NCI-H1436 (cell line): ENCODE measurements at places on chromosomes 5 and 9.

DNA sequence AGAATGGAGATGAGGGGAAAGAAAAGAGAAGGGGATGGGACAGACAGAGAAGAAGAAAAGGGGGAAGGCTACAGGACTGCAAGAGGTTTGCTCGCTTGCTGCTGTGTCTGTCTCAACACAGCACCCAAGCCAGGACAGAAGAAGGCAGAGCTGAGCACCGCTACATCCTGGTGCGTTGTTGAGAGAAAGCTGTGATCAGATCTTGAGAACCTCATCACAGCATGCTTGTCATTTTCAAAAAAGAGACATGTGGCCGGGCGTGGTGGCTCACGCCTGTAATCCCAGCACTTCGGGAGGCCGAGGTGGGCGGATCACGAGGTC, 110.9 kb downstream of the NXNL2 start:
- no peak for DNase-seq

- DNase-seq: no peak
Observed at GRCh38 chr9:36566813-36567221, 5.9 kb upstream of the MELK start.

- no peak for DNase-seq
Observed at GRCh38 chr5:149963729-149964128, 3.2 kb downstream of the SLC26A2 start.

- DNase-seq: no peak
Observed at GRCh38 chr5:76691467-76692273, 24.3 kb upstream of the F2R start.

DNA sequence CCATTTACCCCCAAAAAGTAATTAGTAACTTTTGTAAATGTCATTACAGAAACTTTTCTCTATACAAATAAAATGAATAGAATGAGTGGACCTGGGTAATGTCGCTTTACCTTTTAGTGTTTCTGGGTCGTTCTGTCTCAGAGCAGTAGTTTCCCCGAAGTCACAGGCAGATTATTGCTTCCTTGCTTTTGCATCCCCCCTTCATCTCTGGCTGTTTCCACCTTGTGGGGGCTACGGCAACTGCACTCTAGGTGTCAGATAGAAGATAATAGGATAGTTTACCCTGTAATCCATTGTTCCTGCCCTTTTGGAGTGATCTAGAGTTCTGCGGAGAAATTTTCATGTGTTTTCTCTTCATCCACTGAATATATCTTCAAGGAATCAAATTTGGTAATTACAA, 68.7 kb downstream of the PRR16 start:
- no peak for DNase-seq

DNA sequence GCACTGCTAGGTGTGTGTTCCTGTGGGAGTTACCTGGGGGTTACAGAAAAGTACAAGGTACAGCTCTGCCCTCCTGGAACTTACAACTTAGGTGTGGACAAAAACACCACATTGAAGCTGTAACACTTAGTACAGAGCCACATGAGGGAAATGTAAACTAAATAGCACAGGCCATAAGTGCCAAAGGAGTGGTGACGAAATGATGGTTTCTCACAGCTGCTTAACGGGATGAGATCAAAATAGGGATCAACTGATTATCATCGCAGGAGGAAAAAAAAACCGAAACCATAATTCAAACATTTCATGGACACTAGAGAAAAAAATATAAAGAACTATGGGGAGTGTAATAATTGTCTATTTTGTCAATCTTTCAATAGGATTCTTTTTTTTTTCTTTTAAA, 5.9 kb downstream of the LIX1 start:
- no peak for DNase-seq

- no peak for DNase-seq
Observed at GRCh38 chr5:178651046-178651810, 24.4 kb upstream of the CLK4 start.

GRCh38 chr9:132679946-132680625, 9.8 kb downstream of the GTF3C4 start:
- no peak for DNase-seq

DNA sequence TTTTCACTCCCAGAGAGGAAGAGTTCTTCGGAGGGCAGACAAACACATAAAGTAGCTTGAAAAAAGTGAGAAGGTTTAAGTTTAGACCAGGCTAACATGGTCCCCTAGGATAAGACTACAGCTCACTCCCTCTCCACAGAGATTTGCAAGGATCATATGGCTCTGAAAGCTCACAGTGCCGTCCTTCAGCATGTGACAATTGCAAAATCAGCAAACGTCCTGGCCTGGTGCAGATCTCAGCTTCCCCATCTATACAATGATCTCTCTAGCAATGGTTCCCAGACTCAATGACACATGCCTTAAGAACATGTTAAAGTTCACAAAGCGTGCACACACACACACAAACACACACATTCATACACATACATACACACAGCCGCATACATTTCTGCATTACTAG, 327.6 kb downstream of the ACTL7B start:
- DNase-seq: no peak

DNA sequence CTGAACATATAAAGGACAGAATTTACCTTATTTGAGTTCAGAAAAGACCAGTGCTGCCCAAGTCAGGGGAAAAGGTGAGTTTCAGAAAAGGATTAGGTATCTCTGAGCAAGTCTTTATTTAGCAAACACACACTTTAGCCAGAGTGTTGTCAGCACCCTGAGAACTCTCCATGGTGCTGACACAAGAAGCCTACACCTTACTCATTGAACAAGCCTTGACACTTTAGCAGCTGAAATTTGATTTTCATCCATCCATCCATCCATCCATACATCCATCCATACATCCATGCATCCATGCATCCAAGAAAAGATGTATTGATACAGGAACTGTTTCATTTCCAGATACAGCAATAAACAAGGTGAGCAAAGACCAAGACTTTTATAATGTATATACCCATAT, 311.2 kb downstream of the TRIM32 start:
- DNase-seq: no peak

DNA sequence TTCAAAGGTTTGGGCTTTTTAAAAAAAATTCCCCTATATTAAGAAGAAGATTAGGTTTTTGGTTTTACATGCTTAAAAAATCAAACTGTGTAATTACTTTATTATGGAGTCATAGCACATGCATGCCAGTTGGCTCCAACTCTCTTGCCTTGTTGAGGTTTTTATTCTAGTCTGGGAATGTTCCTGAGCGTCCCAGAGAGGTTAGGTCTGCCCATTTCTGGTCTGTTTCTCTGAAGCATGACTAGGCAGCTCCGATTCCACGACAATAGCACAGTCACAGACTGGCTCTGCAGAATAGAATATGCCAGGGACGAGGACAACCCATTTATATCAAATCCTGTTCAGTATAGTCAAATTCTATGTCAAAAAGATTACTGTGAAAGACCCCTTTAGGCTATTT, 217.0 kb downstream of the PCSK5 start:
- DNase-seq: no peak

- DNase-seq: no peak
Observed at GRCh38 chr5:115179394-115180164, 9.9 kb upstream of the TRIM36 start.

GRCh38 chr5:115243412-115243811, 19.3 kb downstream of the PGGT1B start:
- no peak for DNase-seq

DNA sequence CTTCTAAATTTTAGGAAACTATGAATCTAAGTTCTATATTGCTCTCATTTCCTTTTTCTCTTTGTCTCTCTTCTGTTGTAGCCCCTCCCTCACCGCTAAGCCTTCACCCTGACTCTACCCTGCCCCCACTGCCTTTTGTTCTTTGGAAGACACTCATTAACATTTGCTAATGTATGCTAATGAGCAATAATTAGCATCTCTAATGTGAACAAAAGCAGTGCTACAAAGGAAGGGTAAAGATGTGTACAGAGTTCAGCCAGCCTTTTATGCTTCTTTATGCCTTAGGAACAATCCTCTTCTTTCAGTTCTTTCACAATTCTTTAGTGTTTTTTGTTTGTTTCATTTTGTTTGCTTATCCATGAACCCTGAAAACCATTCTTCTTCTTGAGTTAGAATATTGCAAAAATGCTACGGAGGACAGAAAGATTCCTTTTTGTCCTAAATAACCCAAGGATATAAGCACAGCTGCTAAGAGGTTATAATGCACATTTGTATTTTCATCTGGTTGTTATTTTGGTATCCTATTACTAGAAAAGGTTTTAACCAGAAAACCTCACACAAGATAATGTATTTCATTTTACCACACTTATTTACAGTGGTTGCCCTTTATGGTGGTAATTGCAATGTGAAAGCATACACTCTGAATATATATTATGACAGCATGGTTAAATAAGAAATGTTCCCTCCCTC, 159.3 kb downstream of the TMC1 start:
- DNase-seq: peak; percentile 91

GRCh38 chr9:27653246-27653645, 80.0 kb upstream of the C9orf72 start:
- no peak for DNase-seq

GRCh38 chr5:174229514-174230370, 184.2 kb downstream of the NSG2 start:
- no peak for DNase-seq

- no peak for DNase-seq
Observed at GRCh38 chr9:133331221-133331620, 4.8 kb downstream of the SURF6 start.

DNA sequence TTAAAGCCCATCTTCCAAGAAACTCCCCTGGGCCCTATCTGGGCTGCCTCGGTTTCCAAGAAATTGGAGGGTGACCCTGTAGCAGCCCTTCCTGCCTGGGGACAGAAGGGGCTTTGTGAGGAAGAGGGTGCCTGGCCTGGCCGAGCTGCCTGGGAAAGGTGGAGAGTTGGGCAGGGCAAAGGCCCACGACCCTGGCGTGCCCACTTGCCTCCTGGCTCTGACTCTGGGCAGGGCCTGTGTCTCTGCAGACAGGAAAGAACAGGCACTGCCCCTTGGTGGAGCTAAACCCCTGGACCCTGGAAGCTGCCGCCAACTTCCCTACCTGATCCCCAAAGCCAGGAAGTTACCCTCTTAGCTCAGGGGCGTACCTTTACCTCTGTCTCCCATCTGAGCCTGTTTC, 149.3 kb downstream of the RGS3 start:
- DNase-seq: no peak

GRCh38 chr9:109883623-109884022, 103.6 kb downstream of the PALM2AKAP2 start:
- DNase-seq: no peak

DNA sequence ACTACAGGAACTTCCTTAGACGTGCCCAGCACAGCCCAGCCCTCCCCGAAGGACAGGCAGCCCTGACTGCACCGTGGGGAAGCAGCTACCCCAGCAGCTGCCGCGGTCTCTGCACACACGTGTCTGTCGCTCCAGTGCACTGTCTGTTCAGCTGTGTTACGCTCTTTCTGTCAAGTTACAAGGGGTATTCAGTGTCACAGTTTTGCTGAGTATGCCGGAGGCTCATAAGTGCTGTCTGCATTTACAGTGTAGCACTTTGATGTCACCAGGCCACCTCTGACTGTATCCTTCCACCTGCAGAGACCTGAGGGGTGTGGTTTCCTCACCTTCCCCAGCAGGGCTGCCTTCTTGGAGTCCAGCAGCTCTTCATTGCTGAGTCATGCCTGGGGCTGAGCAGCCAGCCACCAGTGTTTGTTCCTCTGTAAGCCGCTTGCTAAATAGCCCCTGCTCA, 126.8 kb downstream of the EHMT1 start:
- no peak for DNase-seq

DNA sequence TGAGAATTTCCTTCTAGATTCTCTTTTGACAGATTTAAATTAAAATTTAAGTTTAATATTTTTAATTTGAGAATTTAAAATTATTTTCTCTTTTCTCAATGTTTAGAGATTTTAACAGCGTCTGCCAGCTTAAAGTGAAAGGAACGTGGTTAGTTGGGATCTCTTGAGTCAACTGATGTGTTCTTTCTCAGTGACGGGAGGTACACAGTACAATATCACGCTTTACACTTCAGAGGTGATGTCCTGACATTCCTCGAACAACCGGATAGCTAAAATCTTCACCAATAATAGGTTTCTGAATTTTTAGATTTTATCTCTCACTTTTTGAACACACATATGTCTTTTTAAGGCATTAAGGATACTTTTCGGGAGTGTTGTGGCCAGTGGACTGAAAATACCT, 81.1 kb downstream of the FAM174A start:
- DNase-seq: no peak

GRCh38 chr9:94586316-94586715, 7.3 kb downstream of the FBP2 start:
- DNase-seq: no peak

- no peak for DNase-seq
Observed at GRCh38 chr9:99054581-99054980, 50.3 kb upstream of the TGFBR1 start.

GRCh38 chr5:32520972-32521371, 64.4 kb upstream of the SUB1 start:
- DNase-seq: no peak

DNA sequence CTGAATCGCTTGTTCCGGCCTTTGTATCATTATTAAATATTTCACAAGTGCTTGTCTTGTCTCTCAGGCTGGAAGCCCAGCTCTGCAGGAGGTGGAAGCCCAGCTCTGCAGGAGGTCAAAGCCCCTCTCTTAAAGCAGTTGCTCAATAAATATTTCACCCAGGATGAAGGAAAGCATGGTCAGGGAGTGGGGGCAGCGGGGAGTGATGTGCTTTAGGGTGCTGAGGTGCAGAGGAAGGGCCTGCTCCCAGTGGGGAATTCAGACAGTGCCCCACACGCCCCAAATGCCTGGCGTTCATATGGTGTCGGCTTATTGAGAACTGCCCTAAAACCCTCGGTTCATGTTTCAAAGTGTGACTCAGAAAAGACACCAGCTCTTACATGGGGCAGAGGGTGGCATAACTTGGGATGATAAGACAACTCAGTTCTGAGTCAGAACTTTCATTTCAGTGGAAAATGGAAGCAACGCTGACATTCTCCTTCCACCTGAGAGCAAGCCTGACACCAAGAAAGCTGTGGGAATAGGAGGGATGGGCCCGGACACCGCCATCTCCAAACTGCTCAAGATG, 114.3 kb upstream of the DAP start:
- no peak for DNase-seq

DNA sequence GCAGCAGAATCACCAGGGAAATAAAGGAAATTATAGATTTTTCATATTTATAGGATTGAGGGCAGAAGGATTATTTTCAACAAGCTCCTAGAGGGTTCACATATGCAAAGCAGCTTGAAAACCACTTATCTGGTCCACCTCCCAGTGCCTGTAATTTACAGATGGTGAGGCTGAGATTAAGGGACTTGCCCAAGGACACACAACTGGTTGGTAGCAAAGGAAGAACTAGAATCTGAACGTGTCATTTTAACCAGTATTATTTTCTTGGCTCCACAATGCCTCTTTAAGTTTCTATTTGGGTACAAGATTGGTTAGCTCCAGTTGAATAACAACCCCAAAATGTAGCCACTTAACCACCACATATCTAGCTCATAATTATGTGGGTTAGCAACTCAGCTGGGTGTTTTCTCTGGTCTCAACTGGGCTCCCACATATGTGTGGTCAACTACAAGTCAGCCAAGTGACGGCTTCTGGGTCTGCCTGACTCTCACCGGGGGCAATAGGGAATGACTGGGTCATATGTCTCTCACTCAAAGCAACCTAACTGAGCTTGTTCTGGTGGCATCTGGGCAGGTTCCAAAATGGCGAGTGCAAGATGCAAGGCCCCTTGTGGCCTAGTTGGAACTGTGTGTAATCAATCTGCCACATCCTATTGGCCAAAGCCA, 127.7 kb downstream of the ZDHHC21 start:
- DNase-seq: no peak
